ENCODE measurements at places on chromosomes 3 and 15.

DNA sequence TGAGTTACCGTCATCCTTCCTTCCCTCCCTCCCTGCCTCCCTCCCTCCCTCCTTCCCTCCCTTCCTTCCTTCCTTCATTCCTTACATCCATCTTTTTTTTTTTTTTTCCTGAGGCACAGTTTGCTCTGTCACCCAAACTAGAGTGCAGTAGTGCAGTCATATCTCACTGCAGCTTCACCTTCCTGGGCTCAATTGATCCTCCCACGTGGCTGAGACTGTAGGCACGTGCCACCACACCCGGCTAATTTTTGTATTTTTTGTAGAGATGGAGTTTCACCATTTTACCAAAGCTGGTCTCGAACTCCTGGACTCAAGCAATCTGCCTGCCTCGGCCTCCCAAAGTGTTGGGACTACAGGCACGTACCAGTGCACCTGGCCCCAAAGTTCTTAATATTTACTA lies 25.8 kb downstream of the USP3 start:
- DNase-seq: no peak

DNA sequence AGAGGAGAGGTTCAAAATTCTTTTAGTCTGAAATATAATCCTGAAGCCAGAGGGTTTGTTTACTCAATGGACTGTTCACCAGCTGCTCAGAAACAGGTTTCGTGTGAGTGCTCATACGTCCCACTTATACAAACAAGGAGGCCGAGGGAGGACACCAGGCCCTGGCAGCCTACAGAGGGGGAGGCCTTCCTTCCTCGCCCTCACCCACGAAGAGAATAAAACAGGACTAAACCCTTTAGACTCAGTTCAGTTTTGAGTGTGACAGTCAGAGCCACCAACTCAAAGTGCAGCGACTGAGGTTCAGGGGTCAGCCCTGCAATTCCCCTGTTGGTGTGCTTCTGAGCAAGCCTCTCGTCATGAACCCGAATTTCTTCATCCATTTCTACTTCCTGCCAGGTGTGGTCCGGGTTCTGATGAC lies 17.3 kb downstream of the FAM174B start:
- peak; percentile 81 for DNase-seq

- no peak for DNase-seq
These were observed 227.2 kb upstream of the NANOGP8 start for GRCh38 chr15:35312344-35312743.

- no peak for DNase-seq
These were observed 12.5 kb upstream of the C15orf61 start for GRCh38 chr15:67508407-67508806.

- no peak for DNase-seq
These were observed 5.2 kb upstream of the EIF1B start for GRCh38 chr3:40304352-40304751.

DNA sequence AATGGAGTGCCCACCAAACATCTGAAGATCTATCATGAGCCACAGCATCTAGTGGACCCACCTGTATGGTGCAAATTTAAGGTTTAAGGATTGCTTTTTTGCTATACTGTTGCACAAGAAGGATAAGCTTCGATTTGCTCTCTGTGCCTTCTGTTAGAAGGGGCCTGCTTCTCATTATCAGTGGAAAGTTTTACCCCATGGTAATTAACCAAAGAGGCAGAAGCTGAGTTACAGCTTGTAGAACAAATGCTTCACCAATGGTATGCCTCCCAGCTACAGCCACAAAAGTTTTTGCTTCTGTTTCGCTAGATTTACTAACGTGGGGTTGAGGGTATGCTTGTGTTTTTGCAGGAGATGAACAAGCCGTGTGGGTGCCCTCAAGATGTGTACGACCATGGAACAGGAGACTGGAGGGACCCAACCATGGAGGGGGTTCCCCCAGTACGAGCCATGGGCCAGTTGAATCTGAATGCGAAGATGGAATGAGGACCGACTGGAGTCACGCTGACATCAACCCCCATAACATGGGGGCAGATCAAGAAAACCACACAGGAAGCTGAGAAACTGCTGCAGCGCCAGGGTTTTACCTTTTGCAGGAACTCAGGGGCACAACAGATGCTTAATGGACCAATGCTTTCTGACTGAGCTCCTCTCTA lies 43.5 kb downstream of the ACAD9 start:
- DNase-seq: no peak

GRCh38 chr3:140296796-140297352 lies 361.9 kb downstream of the CLSTN2 start:
- no peak for DNase-seq

DNA sequence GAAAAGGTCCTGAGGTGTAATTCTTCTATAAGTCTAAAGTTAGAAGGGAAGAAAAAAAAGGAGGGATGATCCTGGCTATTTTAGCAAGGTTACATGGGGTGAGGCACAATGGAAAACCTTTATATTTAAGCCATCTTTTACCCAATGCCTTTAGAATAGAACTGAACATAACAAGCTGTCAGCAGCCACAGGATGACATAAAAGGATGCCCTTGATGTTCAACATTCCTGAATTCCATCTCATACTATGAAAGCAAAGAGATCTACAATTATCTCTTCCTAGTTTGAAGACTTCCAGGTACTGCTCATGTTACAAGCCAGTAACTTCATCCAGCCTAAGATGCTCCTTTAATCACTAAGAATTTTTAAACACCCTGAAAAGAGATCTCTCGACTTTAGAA lies 26.9 kb downstream of the NEK10 start:
- DNase-seq: no peak

DNA sequence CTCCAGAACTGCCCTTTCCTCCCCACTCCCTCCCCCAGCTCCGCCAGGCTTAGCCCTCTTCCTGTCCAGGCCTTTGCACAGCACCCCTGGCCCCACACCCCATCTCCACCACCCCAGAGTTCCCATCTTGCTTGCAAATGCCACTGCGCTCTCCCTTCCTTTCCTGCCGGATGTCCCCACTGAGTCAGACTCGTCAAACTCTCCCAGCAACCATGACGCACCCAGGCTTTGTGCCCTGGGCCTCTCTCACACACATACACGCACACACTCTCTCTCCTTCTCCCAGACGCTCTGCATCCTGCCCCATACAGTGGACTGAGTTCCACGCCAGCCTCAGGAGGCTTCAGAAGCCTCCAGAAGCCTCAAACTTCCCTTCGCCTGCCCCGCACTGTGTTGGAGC lies 2.8 kb upstream of the CCDC9B start:
- DNase-seq: no peak

DNA sequence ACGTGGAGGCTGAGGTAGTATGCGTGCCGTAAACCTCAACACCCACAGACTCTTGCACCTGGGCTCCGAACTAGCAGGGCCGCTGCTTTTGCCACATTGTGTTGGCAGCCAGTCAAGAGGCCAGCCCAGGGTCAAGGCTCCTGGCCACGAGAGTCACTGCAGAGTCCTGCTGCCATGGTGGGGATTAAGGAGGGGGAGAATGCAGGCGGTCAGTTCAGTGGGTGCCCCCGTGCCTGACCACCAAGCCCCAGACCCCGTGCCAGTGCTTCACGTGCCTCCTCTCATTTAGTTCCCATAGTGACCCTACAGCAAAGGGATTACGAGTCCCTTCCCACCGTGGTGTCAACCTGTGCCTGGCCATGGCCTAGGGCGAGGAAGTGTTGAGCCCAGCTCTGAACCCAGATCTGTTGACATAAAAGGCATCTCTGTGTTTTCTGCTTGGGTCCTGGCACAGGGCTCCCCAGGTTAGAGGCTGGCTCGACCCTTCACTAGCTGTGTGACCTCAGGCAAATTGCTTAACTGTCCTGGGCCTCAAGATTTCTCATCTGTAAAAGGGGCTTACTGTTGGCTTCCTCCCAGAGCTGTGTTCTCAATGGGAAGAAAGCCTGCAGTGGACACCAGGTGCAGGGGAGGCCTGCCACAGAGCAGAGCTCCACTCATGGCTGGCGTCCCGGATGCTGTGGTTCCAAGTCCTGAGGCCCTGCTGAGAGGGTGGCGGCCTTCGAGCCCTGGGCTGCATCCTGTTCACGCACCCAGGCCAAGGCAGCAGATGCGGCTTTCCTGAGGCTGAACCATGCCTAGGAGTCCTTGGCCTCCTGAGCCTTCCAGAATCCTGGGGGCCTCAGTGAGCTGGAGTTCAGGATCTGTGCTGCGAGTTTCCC lies 32.8 kb downstream of the FBLN2 start:
- DNase-seq: no peak

GRCh38 chr3:169945313-169945712 lies 21.3 kb upstream of the SEC62 start:
- no peak for DNase-seq

DNA sequence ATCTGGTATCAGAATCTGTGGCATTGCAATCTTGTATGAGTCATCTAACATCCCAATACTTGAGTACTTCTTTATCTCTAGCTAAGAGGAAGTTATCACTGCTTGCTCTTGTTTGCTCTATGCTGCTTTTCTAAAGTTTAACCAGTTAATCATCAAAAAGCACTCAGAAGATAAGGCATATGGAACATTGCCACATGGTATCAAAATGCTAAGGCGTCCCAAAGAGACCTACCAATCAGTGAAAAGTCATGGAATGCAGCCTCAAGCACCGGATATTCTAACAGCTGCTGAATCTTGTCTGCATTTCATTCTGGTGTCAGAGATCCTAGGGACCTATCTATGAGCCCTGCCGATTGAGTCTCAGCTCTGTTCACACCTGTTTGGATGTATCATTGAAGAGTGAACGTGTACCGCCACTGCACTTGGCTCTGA lies 192.8 kb downstream of the ARPP21 start:
- no peak for DNase-seq

GRCh38 chr3:173659972-173660371 lies 262.4 kb downstream of the NLGN1 start:
- no peak for DNase-seq

GRCh38 chr3:146164071-146164470 lies 3.1 kb upstream of the PLOD2 start:
- DNase-seq: no peak

DNA sequence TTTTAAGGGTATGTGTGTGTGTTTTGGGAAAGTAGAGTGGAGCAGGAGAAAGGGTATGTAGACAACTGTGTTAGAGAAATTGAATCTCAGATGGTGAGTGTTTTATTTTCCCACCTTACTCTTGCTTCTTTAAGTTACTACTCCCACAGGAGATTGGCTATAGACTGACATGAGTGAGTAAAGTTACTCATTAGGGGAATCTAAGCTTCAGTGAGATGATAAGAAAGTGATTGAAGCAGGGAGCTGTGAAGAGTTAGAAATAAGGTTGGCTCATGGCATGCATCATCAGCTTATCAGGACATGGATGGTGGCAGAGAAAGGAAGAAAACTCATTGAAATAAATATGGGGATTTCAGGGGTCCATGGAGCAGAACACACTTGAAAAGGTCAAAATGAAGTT lies 88.9 kb downstream of the MBNL1 start:
- no peak for DNase-seq

DNA sequence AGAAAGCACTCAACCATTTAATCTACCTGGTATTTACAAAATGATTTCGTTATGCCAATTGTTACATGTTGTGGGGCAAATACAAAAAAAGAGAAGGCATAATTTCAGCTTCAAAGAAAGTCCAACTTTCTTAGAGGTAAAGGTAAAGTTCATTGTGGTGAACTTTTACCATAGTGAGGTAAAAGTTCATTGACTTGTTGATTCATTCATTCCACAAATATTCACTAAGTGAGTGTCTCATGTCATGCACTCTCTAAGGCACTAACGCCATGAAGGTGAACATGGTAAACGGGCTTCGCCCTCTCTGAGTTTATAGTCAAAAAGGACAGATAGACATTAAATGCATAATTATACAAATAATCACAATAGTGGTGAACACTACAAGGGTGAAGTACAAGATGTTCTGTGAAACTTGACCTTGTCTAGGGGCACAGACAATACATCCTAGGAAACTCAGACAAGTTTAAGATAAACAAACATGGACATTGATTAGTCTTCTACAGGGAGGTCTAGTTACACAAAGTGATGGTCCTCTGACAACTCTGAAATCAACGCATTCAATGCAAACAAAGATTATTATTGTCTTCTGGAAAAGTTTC lies 378.6 kb downstream of the MAGI1 start:
- no peak for DNase-seq

- DNase-seq: no peak
These were observed 88.8 kb upstream of the ARHGEF3 start for GRCh38 chr3:56890448-56891091.

GRCh38 chr15:68188647-68189046 lies 16.5 kb downstream of the CALML4 start:
- DNase-seq: no peak

GRCh38 chr3:149382101-149382467 lies 4.6 kb upstream of the TM4SF1 start:
- no peak for DNase-seq

DNA sequence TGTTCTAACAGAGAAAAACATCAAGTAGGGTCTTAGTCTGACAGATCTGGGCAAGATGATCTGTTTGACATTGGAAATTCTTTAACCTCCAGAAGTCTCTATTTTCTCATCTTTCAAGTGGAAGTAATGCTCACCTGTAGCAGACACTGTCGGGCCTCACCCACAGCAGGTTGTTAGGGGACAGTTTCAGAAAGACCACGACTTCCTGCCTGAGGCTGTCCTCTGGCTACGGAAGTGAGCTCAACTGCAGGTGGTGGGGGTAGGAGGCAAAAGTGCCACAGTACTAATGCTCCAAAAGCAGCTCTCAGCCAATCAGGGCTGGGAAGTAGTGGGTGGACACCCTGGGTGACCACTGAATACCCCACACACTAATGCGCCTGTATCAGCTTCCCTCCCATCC lies 111.4 kb upstream of the TOPAZ1 start:
- DNase-seq: no peak

GRCh38 chr3:111831840-111832239 lies 27.2 kb upstream of the PHLDB2 start:
- DNase-seq: no peak

DNA sequence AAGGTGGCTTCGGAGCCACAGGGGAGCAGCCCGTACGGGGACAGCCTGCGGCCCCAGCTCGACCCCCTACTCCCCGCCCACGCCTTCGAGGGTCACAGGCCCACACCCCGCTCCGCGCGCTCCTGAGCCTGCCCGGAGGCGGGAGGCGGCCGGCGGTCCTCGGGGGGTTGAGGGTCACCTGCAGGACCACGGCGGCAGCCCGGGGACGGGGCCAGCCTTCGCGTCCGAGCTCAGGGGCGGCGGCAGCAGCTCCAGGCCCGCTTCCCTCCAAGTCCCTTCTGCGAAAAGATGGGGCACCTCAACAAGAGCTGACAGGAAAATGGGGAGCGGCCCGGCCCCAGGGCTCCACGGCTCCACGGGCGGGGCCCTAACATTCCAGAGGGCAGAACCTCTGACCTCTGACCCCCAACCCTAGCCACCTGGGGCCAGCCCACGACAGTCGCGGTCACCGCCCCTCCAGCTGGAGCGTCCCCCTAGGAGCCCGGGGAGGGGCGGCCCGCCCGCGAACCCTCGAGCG lies 428 bp downstream of the LYSMD4 start:
- no peak for DNase-seq

- DNase-seq: no peak
These were observed 40.7 kb downstream of the RAB27A start for GRCh38 chr15:55248895-55249294.

- DNase-seq: no peak
These were observed 47.1 kb upstream of the MAPKBP1 start for GRCh38 chr15:41727143-41727542.

- no peak for DNase-seq
These were observed 3.4 kb downstream of the PDZRN3 start for GRCh38 chr3:73621388-73621787.

Measured in NCI-H510A (cell line).